ENCODE measurements at places on chromosomes 1 and 21.

GRCh38 chr1:197902454-197903195, at the start of gene C1orf53:
C1orf53 (plus strand) TSS chr1:197902630; CDS start chr1:197902650, 20 bp downstream.
- peak; percentile 92 for DNase-seq

DNA sequence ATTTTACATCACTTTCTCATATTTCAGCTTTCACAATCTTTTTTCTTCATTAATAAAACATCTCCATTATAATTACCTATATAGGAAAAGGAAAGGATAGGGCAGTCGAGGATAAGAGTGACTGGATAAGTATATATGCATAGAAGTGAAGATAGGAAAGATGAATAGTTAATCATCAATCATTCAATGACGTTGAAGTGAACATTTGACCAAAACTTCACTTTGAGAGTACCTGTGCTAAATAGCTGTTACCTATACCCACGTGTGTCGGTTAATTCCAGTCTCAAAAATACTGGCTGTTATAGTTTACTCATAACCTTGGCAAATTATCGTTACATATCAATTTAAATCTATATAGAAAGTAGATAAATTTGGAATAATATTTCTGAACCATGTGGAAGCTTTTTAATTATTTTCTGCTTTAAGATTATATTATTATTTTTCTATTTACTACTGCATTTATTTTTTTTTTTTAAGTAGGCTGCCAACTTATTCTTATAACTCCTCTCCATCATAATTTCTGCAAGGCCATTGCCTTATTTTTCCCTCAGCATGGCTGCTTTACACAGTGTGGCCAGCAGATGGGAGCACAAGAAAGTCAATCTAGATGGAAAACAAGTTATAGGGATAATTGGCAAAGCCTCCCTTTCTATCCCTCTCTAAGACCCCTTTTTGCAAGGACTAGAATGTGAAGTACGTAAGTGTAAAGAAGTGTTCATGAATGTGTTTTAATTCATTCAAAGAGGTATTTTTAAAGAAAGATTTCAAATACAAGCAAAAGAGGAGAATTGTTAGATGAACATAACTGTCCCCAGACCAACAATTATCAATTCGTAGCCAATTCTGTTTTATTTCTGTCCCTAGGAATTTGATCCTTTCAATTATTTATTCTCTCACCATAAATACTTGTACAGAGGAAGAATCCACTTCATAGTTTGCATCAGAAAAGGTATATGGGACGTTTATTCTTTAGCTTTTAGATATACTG, 290.4 kb downstream of the KCNT2 start:
- DNase-seq = peak; percentile 70

GRCh38 chr1:157766792-157767191, 10.1 kb downstream of the FCRL2 start:
- DNase-seq = no peak

DNA sequence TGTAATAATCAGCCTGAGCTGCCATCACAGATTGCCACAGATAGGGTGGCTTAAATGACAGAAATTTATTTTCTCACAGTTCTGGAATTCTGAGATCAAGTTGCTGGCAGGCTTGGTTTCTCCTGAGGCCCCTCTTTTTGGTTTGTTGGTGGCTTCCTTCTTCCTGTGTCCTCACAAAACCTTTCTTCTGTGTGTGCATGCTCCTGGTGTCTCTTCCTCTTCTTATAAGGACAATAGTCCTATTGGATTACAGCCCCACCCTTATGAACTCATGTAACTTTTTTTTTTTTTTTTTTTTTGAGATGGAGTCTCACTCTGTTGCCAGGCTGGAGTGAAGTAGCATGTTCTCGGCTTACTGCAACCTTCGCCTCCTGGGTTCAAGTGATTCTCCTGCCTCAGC, 41.0 kb upstream of the F3 start:
- no peak for DNase-seq

DNA sequence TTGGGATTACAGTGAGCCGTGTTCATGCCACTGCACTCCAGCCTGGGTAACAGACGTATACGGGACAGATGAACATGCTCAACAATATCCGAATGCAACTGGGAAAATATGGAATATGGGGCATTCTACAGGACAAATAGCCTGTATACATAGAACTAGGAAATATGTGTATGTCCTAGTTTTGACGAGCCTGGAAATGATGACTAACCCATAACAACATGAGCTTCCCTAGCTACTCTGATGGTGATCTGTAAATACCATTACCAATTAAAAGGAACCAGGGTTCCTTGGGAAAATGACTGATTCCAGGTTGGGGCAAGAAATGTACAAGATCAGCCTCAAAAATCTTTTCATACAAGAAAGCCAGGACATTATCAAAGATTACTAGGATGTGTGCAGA, 42.8 kb upstream of the ARTN start:
- no peak for DNase-seq

- DNase-seq = peak; percentile 28
Observed at GRCh38 chr1:12078938-12079861, 16.1 kb downstream of the TNFRSF8 start.

DNA sequence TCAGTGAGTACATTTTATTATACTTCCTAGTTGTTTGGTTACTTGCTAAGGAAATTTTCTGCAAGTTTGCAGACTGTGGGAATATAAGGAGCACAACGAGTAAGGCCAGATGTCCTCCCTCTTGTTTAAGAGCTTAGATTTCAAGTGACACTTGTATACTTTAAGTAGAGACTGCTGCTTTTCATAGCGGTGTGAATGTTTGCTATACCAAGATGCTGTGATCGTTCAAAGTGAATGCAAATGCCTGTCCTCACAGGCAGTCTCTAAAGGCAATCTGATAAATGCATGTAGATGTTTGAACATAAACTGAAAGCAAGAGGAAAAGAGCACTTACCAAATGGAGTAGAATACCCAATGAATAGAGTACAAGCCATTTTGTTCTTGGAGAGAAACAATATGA, 226.4 kb downstream of the NRIP1 start:
- DNase-seq = no peak

DNA sequence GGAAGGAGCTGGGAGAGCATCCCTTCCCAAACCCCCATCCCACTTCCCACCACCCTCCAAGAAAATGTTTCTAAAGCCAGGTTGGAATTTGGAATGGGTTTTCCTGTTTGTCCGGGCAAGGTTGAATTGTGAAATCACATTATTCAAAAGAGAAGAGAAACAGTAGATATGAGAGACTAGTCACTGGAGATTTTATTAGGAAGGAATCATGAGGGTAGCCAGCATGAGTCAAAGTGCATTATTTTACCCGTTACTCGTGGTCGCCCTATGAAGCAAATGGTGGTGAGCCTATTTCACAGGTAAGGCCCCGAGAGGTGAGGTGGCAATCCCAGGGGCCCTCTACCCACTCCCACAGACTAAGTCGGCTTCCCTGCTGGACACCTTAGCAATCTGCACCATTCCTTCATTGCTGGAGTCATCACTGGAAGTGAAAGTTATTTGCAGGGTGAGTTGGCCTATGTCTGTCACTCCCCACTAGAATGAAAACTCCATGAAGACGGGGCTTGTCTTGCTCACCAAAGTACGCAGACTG, 52.8 kb downstream of the TOMM20 start:
- peak; percentile 83 for DNase-seq

DNA sequence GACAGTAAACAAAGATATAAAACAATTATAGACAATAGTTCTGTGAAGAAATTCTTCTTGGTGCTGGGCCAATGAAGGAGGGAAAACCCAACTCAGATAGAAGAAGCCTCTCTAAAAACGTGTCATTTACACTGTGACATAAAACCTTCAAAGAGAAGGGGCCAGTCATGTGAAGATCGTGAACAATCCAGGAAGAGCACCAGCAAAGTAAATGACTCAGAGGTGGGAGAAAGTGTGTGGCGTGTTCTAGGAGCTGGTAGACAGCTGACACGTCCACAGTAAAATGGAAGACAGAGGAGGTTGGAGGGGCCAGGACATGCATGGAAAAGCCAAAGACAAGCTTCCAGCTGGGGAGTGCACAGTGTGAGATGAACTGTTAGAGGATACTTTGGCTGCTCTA, 143.6 kb downstream of the VAV3 start:
- no peak for DNase-seq

- peak; percentile 71 for DNase-seq
Observed at GRCh38 chr1:218339267-218339831, 5.8 kb upstream of the TGFB2 start.

- no peak for DNase-seq
Observed at GRCh38 chr1:153431427-153431826, 15.1 kb downstream of the S100A7A start.

DNA sequence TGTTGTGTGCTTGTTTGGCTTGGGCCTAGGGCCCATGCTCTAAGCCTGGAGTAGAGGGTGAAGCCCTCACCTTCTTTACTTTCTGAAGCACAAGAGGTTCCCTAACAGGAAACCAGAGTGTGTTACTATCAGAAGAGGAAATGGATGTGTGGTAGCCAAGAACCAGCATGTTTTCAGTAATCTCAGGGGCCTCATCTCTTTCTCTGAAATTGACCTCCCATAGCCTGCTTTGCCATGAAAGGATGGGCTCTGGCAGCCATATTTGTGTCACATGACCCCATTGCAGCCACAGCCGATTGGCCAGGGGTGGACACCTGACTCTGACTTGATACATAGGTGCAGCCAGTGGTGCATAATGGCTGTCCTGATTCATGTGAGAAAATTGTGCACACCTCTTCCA, 18.6 kb downstream of the A3GALT2 start:
- no peak for DNase-seq

DNA sequence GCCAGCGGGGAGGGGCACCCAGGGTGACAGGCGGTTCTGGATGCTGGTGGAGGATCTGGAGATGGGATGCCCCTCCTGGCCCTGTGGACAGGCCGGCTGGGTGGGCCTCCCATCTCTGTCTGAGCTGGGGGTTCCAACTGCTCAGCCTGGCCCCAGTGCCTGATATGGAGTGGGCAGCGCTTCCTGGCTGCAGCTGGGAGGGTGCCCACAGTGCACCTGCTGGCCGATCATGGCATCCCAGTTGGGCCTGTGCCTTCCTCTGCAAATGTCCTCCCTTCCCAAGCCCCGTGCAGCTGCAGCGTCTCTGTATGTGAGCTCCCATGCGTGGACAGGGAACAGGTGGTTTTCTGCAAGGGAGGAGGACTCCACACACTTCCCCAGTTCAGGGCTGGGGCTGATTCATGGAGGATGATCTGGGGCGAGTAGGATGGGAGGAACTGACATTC, 2.1 kb downstream of the PFKL start:
- DNase-seq = no peak

DNA sequence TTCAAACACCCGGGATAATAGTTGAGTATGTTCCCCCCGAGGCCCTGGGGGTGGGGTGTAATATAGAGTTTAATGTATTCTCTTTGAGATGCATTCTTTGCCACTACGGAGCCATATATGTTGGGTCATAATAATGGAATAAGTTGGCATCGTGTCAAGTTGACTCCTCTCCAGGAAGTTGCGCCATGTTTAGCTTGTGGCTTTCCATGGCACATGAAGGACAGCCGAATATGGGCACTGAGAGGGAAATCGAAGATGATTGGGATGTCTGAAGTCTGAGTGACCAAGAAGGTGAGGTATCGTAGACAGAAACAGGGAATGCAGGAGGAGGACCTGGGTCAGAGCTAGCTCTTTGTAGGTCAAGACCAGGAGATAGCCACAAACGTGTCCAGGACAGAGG, 92.6 kb downstream of the PAX7 start:
- DNase-seq = peak; percentile 18

- no peak for DNase-seq
Observed at GRCh38 chr1:2493218-2493617, 17.1 kb downstream of the PLCH2 start.

DNA sequence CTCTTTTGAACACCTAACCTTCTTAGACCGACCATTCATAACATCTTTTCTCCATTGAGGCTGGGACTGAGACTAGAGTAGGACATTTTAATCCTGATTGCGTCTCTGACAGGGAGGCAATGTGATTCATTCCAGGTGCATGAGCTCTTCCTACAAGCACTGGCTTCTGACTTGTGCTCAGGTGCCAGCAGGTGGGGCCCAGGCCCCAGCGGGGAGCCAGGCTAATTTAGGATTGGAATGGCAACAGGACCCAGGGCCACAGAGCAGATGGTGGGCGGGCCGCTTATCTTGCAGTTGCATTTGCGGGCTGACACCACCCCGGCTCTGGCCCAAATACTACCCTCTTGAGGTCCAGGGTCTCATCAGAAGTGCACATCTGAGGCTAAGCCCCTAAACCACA, 4.1 kb downstream of the GPA33 start:
- DNase-seq = peak; percentile 31

GRCh38 chr1:240107058-240107684, 15.5 kb downstream of the FMN2 start:
- no peak for DNase-seq

DNA sequence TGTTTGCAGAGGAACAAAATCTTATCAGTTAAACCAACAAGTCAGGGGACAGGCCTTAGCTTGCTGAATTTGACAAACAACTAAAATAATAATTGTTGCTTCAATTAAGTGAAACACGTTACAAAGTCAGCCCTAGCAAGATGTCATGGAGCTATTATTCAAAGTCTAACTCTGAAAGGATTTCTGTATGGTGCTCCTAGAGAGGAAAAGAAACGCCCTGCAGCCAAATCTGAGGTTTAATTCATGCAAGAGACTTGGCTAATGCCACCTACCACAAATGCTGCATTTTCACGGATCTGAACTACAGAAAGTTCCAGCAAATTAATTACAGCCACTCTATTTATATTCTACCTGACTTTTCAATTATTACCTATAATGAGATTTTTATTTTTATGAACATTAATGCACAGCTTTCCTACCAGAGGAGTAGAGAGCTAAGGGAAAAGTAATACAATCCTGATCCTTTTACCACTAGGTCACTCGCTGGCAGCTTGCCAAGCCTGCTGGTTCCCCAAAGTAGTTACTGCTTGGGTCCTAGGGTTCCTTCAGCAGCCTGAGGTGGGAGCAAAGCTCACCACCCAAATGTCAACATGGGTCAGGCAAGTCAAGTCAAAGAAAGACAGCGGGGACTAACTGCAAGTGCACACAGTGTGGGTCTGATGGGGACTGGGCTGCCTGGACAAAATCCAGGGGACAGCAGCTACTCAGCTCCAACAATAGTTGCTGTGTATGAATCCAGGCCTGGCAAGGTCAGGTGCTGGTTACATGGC, 8.5 kb downstream of the COLGALT2 start:
- DNase-seq = peak; percentile 31

- DNase-seq = no peak
Observed at GRCh38 chr1:198780376-198780775, 141.5 kb downstream of the PTPRC start.

GRCh38 chr21:26572702-26573381, at the start of gene CYYR1:
CYYR1 (minus strand) TSS chr21:26573286; CDS start chr21:26572940, 346 bp downstream.
- DNase-seq = no peak

GRCh38 chr1:154972213-154972516, 1.6 kb upstream of the SHC1 start:
- DNase-seq = no peak

DNA sequence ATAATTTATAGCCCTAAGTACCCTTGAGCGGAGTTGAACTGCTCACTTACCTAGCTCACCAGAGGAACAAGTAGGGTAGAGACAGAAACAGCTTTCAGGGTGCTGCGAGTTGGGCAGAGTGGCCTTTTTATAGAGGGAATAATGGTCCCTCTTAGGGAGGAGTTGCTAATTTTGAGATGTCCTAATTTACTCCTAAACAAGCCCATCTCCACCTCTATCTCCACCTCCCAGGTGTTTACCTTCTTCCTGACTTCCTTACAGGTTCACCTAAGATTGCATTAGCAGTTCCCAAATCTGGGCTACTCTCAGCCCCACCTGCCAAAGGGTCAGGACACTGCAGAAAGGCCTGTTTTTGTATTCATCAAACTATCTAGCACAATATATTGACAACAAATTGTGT, at the start of gene HRNR:
Gene HRNR, minus strand, starts transcription at position 101 of the 400 bp plus-strand sequence. CDS start 940 bp downstream, outside the sequence.
- DNase-seq = no peak

Measured in MCF 10A (cell line).